Fibroblast of skin of scalp (primary cell): ENCODE measurements at places on chromosomes 12 and 14.

GRCh38 chr12:118126119-118126757 lies 9.7 kb upstream of the PEBP1 start:
- no peak for DNase-seq

DNA sequence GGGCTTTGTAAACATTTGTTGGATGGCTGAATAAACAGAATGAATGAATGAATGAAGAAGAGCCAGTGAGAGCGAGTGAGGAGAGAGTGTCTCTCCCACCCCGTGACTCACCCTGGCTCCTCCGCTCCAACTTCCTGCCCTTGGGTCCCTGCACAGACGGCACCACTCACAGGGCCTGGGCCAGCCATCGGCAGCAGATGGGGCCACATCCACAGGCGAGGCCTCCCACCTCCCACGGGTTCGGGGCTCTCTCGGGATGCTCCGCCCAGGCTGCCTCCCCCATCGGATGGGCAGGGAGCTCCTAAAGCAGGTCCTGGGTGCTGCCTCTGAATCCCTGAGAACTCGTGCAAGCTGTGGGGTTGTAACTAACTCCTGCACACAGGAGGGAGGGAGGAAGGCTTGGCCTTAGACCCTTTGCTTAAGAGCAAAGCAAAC lies 41.3 kb downstream of the CCNK start:
- peak; percentile 74 for DNase-seq

DNA sequence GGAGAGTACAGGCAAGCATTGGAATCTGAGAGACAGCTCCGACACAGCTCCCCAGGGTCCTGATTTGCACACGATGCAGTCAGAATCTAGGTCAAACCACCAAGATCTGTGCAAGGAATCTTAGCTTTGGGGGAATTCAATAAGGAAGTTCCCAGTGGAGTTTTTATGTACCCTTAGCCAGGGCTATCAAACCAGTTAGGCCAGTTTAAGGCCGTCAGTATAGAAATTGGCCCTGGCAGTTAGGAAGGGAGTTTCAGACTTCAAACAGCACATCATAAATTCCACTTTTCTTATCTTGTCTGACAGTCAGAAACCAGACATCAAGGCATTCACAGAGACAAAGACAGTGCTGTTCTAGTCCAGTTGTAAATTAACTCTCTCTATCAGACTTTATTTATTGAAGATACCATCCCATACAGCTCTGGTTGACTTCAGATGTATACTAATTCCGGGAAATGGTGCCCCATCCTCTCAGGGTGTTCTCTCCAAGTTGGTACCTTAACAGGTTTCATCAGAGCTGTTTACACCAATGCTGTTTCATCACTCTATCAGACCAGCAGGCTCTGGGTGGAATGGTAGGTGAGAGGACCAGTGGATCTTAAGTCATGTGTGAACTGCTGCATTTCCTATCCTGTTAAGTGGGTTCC lies 157.5 kb upstream of the ATF7IP start:
- DNase-seq, result no peak

DNA sequence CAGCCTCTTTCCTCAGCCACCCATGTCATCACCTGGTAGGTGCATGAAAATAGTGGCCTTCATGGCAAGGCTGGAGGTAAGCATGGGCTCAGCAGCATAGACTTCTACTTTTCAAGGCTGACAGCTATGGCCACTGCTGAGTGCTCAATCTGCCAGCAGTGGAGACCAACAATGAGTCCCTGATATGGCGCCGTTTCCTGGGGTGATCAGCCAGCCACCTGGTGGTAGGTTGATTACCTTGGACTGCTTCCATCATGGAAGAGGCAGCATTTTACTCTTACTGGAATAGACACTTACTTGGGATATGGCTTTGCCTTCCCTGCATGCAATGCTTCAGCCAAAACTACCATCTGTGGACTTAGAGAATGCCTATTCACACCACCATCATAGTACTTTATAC lies 39.5 kb upstream of the USP44 start:
- no peak for DNase-seq

DNA sequence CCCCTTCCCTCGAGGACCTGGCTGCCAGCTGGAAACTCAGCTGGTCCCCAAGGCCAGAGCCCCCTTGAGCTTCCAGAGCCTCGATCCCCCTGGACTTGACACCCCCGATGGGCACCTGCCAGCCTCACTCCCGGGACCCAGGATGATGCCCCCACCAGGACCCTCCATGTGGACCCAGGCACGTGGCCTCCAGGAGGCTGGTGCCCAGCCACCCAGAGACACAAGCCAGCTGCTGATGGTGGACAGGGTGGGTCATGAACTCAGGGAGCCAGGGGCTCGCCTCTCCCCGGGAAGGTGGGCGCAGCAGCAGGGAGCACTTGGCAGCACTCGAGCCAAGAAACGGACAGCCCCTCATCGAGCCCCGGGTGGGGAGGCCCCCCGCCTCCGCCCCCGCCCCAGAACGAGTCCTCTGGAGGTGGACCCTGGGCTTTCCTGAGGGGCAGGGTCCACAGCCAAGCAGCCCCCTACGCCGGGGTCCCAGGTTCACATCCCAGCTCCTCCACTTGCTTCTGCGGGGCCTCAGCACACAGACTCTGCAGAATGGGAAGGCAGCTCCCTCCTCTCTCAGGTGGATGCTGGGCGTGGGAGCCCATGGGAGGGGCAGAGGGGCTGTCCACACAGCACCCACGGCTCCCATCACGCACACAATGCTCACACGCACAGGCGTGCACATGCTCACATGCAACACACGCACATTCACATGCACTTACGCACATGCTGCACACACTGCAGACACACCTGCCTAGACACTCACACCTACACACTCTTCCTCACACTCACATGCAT lies 12.1 kb downstream of the C14orf180 start:
- DNase-seq, result no peak

- DNase-seq, result no peak
Measured at GRCh38 chr14:69948351-69948750, 69.1 kb downstream of the SMOC1 start.

- no peak for DNase-seq
Measured at GRCh38 chr12:9699898-9700605, 30.5 kb downstream of the CLEC2D start.

- no peak for DNase-seq
Measured at GRCh38 chr12:42298887-42299286, 27.0 kb downstream of the ZCRB1 start.

GRCh38 chr14:105323663-105324062 lies 9.1 kb downstream of the PACS2 start:
- DNase-seq, result no peak

- DNase-seq, result no peak
Measured at GRCh38 chr14:74506411-74506851, 12.9 kb downstream of the ISCA2 start.

GRCh38 chr12:3483089-3483488 lies 7.9 kb upstream of the PRMT8 start:
- DNase-seq, result no peak

GRCh38 chr14:55699131-55700057 lies 119.4 kb downstream of the KTN1 start:
- DNase-seq, result peak; percentile 76
